ENCODE measurements at places on chromosomes 4 and X.

GRCh38 chrX:7993873-7994272, 66.7 kb upstream of the PNPLA4 start:
- DNase-seq: no peak

- DNase-seq: no peak
Observed at GRCh38 chr4:61994036-61994435, 793.9 kb downstream of the ADGRL3 start.

DNA sequence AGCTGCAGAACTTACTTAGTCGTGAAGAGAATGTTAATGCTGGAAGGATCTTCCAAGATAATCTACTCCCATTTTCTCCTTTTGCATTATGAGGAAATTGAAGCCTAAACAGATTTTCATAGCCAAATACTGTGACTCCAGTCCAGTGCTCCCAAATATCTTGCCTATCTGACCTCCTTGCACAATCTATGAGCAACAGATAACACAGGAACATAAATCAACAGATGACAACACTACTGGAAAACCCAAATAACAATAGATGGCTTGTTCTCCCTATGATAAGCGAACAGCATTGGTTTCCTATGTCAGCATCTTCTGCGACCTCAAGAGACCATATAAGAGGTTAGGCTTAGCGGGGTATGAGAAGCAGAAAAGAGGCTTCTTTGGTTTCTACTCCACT, 88.0 kb downstream of the CORIN start:
- no peak for DNase-seq

- DNase-seq: no peak
Observed at GRCh38 chr4:174263445-174263736, 20.1 kb downstream of the FBXO8 start.

GRCh38 chr4:3745886-3746656, 20.1 kb upstream of the ADRA2C start:
- DNase-seq: no peak

DNA sequence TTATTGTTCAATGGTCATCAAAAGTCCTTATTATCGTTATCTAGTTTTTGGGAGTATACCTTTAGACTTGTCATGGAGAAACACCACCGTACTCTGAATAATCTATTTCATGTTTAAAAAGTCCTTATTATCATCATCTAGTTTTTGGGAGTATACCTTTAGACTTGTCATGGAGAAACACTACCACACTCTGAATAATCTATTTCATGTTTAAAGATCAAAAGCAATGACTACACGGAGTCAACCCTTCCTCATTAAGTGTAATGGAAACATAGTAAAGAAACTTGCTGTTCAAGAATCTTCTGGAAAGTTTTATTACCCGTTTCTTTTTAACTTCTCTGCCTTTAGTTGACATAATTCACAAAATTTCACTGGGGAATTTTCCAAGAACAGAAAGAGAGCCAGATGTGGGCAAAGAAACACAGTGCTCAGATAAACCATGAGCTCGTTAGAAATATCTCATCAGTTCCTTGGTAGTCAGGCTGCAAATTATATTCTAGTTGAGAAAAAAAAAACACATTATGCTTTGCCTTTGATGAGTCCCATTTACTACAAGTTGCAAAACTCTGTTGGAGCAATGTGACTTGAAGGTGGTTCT, 158.8 kb downstream of the AFAP1 start:
- peak; percentile 33 for DNase-seq

GRCh38 chr4:48546336-48546735, 56.3 kb downstream of the ZAR1 start:
- no peak for DNase-seq

GRCh38 chr4:81052119-81053068, 21.9 kb downstream of the BMP3 start:
- peak; percentile 46 for DNase-seq

DNA sequence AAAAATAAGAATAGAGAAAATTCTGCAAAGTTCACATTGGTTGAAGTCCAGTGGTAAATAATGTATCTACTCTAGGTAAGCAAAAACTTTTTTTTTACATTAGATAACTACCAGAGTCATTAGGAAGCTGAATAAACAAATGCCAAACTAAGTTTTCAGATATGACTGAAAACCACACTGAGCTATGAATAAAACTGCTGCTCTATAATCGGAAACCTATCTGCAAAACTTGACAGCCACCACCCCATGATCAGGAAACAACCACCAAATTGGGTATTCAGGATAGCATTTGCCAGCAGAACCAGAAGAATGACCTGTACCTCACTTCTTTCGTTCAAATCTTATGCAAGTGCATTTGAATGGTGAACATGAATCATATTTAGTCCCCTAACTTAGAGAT, 173.0 kb upstream of the TET2 start:
- DNase-seq: no peak

DNA sequence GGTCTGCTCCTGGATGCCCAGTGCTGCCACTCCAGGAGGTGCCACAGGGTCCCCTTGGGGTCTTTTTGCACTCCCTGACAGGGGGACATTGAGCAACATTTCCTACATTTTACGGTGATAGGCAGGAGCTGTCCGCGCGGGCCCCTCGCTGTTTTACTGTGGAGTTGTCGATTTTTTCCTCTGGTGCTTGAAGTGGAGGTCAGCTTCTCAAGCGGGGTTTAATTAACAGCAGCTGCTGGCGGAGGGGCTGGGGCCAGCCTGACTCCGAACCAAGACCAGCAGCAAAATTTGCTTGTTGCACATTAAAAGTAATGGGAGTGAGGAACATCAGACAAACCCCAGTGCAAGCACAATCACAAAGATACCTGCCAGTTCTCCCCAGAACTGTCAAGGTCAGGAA, 13.2 kb upstream of the SH3TC1 start:
- DNase-seq: no peak

DNA sequence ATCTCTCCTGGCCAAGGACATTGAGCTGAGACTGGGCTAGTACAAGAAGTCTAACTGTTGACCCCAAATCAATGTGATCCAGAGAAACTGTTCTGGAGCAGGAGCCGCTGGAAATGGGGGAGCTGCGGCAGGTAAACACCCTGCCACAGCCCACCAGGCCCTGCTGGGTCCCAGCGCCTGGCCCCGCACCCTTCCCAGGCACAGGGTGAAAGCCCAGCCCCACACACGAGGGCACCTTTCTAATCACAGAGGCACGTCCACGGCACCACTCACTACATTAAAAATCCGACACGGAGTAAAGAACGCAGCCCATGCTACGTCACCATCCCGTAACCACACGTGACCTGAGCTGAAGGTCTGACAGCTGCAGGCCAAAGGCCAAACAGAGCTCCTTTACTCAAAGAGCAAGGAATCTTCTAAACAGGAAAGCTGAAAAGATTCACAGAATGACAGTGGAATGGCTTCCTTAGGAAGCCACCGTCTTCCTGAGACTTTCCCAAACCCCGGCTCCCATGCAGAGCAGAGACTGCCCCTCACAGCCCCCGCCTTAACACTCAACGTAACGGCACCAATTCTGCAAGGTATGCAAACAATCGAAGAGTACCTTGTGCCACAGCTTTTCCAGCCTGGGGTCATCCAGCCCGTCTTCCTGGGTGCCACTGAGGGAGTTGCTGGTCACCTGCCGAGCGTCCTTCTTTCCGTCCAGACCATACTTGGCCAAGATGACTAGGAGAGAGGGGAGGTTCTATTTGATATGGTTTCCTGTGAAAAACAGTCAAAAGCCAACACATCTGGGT, 12.6 kb downstream of the LRPAP1 start:
- no peak for DNase-seq

Data from PC-9 (cell line).